H1 (cell line): ENCODE measurements at places on chromosomes 6 and 20. TPM values are rescaled to one million over a fixed set of nuclear protein-coding genes. Genes with fewer than 3 reads are reported as not detected.

Gene PBOV1
- total RNA-seq = not detected in 2 replicates

Gene COL12A1
- total RNA-seq = 4.7 TPM in 2 replicates

- no peak overlapping the region for H3K27ac ChIP-seq
- no peak overlapping the region for H3K4me3 ChIP-seq
- no peaks in the 10 kb centered on the region for H3K4me1 ChIP-seq
- no peak for DNase-seq
Observed at GRCh38 chr6:32484614-32484998, 44.9 kb downstream of the HLA-DRA start.

Gene TMEM151B
- 15.5 and 15.7 TPM in 2 replicates for total RNA-seq

GRCh38 chr6:90167514-90168379, 128.9 kb downstream of the BACH2 start:
- DNase-seq = no peak
- no peaks in the 10 kb centered on the region for H3K27me3 ChIP-seq
- H3K4me1 ChIP-seq = no peaks in the 10 kb centered on the region
- H3K36me3 ChIP-seq = no peaks in the 10 kb centered on the region

Gene KIAA1586
- total RNA-seq = 22.8 and 24.4 TPM in 2 replicates

DNA sequence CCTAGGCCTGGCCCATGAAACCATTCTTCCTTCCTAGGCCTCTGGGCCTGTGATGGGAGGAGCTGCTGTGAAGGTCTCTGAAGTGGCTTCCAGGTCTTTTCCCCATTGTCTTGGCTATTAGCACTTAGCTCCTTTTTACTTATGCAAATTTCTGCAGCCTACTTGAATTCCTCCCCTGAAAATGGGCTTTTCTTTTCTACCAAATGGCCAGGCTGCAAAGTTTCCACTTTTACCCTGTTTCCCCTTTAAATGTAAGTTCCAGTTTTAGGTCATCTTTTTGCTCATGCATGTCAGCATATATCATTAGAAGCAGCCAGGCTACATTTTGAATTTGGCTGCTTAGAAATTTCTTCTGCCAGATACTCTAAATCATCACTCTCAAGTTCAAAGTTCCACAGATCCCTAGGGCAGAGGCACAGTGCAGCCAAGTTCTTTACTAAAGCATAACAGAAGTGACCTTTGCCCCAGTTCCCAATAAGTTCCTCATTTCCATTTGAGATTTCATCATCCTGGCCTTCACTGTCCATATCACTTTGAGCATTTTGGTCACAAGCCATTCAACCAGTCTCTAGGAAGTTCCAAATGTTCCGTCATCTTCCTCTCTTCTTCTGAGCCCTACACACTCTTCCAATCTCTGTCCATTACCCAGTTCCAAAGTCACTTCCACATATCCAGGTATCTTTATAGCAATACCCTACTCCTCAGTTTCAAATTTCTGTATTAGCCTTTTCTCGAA, 71.9 kb downstream of the TBC1D7 start:
- DNase-seq = no peak
- peaks cover 7% of the 10 kb centered on the region; the same call in 1 of the 2 replicates for H3K36me3 ChIP-seq
- no peaks in the 10 kb centered on the region for H3K27me3 ChIP-seq
- H3K4me1 ChIP-seq = 0 out of 2 replicates have a peak, but pooled peaks cover 2% of the 10 kb centered on the region
- no peak overlapping the region for H3K27ac ChIP-seq
